Stromal cell of bone marrow (primary cell): ENCODE measurements at places on chromosomes 4 and X.

DNA sequence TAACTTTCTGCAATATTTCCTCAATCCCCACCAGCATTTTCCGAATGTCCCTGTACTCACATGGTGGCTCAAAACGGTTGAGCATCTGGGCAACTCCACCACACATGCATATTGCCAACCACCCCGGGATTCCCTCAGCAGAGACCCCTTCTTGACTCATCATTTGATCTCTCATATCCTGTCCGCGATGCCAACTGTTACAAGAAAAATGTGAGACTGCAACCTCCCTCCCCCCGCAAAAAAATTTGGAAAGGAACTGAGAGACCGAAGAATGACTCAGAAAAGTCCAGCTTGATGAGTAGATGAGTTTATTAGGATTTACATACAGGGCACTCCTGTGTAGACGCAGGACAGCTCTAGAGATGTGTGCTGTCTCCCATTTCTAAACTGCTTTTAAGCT, 561.4 kb downstream of the ZIC3 start:
- DNase-seq = peak; percentile 0

GRCh38 chr4:165124488-165124887, 11.8 kb upstream of the TMEM192 start:
- no peak for DNase-seq

- no peak for DNase-seq
These were observed 73.9 kb upstream of the DIPK2B start for GRCh38 chrX:45274576-45274975.

- no peak for DNase-seq
These were observed 48.5 kb downstream of the MAGEC2 start for GRCh38 chrX:142156567-142156966.

- no peak for DNase-seq
These were observed 66.9 kb upstream of the BMPR1B start for GRCh38 chr4:94690851-94691254.

- no peak for DNase-seq
These were observed 979 bp downstream of the RP2 start for GRCh38 chrX:46837558-46838485.
